ENCODE measurements at places on chromosomes 16 and 17.

GRCh38 chr16:29321585-29321984 lies 84.9 kb downstream of the NPIPB11 start:
- no peak for DNase-seq

- peak; percentile 65 for DNase-seq
These were observed 17.8 kb upstream of the BLMH start for GRCh38 chr17:30309591-30309990.

DNA sequence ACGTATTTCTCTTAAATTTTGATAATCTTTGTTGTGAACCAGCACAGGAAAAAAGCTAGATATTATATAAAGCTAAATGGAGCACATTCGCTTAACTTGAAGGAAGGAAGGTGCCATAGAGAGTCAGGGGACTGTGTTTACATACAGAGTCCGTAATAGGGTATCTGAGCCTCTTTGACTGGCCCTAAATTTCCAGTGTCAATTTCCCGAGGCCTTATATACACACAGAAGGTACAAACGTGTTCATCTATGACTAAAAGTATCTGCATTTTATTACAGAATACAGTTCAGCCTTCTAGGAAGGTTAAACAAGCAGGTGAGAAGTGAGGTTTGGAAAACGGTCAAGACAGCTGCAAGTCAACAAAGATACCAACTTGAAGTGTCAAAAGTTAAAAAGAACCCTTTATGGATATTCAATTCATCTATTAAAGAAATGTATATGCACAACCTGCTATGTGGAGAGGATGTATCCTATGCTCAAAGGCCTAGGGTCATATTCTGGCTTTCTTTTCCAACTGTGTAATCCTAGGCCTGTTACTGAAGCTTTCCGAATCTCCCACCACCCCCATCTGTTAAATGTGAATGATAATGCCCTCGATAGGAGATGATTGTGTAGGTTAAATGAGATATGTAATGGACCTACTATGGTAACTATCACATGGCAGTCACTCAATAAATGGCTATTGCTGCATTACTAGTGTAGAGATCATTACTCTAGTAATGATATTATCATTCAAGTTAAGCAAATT lies 263.7 kb upstream of the MAF start:
- DNase-seq: no peak

DNA sequence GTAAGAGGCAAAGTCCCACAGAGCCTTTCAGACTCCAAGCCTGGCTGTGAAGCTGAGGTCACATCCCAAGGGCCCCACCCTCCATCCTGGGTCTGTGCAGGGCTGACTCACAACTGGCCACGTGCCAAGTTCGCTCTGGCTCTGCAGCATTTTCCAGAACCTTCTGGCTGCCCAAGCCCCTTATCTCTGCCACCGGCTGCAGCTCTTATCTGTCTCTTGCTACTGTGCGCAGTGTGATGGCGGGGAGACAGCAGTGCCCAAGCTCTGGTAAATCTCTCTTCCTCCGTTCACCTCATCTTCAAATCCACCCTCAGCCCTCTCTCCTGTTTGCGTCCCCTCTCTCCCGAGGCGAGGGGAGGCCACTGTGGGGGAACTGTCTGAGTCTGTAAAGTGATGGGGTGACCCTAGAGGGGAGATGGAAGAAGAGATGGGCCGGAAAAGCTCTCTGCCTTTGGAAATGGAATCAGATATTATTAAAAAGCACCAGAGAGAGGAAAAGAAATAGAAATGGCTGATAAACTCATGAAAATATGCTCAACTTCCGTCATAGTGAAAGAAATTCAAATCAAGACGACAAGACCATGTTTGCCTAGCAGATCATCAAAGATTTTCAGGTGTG lies 162.7 kb upstream of the CDC42EP4 start:
- DNase-seq: peak; percentile 17

DNA sequence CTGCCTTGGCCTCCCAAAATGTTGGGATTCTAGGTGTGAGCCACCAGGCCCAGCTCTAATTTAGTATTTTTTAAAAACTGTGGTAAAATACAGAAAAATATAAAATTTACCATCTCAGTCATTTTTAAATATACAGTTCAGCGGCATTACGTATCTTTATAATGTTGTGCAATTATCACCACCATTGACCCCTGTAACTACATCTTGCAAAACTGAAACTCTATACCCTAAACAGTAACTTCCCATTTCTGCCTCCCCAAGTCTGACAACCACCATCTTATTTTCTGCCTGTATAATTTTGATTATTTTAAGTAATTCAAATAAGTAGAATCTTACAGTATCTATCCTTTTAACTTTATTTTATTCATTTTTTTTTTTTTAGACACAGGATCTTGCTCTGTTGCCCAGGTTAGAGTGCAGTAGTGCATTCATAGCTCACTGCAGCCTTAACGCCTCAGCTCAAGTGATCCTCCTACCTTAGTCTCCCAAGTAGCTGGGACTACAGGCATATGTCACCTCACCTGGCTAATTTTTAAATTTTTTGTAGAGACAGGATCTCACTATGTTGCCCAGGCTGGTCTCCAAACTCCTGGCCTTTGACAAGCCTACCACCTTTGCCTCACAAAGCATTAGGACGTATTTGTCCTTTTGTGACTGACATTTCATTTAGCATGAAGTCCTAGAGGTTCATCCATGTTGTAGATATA lies 10.9 kb upstream of the GGA2 start:
- DNase-seq: no peak

- no peak for DNase-seq
These were observed 96.4 kb downstream of the MSI2 start for GRCh38 chr17:57352665-57353175.

- DNase-seq: no peak
These were observed 273.9 kb upstream of the MAF start for GRCh38 chr16:79874391-79874790.

DNA sequence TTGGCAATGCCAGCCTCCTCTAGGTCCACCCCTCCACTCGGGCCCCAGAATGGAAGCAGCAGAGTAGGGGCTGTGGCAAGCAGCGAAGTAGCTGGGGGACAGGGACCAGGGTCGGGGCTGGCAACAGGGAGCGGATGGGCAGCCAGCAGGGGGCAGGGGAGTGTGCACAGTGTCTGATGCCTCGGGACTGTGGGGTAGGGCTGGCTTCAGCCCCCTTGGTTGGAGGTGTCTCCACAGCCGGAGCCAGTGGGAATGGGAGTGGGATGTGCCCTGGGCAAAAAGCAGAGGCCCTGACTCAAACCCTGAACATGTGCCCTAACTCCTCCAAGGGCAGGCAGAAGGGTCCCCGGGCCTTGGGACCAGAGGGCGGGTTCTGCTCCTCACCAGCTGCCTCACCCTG lies 18.5 kb upstream of the ARHGAP27 start:
- no peak for DNase-seq

DNA sequence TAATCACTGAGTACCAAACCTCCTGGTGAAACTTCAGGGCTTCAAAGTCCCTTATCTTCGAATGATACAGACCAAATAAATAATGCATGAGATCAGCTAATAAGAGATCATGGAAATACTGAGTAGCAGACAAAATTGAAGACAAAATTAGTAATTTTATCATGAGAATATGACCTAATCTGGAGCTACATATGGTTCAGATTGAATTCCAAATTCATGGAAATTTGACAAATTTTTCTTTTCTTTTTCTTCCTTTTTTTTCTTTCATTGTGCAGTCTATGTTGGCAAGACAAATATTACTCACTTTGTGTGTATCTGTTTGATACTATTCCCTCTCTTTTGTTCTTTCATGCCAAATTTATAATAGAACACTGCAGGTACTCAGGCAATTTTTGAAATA lies 218.1 kb upstream of the KCNJ16 start:
- no peak for DNase-seq
